Activated naive CD4-positive, alpha-beta T cell treated with anti-CD3 and anti-CD28 coated beads for 36 hours (primary cell): ENCODE measurements at places on chromosomes 3 and 15. TPM values are rescaled to one million over a fixed set of nuclear protein-coding genes. Genes with fewer than 3 reads are reported as not detected.

GRCh38 chr3:40780291-40780924, 255.6 kb downstream of the ZNF621 start:
- no peak for DNase-seq

DNA sequence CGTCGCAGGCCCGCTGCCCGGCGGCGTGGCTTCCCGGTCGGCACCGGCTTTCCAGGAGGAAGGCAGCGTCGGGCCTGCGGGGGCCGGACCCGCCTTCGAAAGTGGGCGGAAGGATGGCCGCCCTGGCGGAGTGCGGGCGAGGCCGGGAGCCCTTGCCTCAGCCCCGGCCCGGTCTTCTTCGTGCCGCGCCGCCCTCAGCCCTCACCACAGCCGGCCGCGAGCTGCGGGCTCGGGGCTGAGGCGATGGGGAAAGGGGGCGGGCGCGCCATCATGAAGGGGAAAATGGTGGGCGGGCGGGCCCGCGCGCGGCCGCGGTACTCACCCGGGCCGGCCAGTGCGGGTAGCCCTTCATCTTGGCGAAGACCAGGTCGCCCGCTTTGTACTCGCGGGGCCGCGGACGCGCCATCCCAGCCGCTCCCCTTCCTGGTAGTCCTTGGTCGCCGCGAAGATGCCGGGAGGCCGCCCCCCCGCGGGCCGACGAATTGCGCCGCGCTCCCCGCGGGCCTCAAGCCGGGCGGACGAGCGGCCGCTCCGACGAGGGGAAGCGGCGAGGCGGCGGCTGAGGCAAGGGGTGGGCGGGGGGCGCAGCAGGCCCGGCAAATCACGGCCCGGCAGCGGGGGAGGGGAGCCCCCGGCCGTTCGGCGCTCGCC, 489 bp downstream of the HDGFL3 start:
- peak; percentile 9 for DNase-seq

- no peak for DNase-seq
Observed at GRCh38 chr15:49103002-49103401, 52.4 kb downstream of the COPS2 start.

- DNase-seq: no peak
Observed at GRCh38 chr15:100824211-100824610, 55.4 kb upstream of the ALDH1A3 start.

The SNX22 gene
- total RNA-seq: 0.19 TPM

The CASR gene
- total RNA-seq: not detected

The TGM4 gene
- not detected for total RNA-seq
